PC-9 (cell line): ENCODE measurements at places on chromosomes 13 and 19.
A peak's percentile ranks its signal among the peaks of the same experiment; 100 is the strongest.

DNA sequence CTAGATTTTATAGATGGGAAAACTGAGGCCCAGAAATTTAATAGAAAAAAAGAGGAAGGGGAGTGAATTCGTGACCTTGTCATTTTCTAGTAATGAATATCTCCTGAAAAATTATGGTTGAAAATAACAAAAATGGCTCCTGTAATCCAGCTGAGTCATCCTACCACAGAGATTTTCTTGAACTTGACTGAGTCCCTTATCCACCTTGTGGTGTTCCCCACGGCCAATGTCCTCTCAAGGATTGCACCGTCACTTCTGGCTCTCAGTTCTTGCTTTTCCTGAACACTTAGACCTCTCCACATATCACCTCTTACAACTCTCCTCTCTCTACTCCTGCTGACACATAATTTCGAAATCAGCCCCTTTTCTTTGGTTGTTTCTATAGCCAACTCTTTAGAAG is 1.2 kb upstream of the KATNAL1 start:
- DNase-seq, result peak; percentile 4

GRCh38 chr19:44758596-44758995 is 10.1 kb downstream of the BCL3 start:
- DNase-seq, result no peak

GRCh38 chr19:42284066-42284501 is 15.0 kb downstream of the CIC start:
- DNase-seq, result peak; percentile 84

DNA sequence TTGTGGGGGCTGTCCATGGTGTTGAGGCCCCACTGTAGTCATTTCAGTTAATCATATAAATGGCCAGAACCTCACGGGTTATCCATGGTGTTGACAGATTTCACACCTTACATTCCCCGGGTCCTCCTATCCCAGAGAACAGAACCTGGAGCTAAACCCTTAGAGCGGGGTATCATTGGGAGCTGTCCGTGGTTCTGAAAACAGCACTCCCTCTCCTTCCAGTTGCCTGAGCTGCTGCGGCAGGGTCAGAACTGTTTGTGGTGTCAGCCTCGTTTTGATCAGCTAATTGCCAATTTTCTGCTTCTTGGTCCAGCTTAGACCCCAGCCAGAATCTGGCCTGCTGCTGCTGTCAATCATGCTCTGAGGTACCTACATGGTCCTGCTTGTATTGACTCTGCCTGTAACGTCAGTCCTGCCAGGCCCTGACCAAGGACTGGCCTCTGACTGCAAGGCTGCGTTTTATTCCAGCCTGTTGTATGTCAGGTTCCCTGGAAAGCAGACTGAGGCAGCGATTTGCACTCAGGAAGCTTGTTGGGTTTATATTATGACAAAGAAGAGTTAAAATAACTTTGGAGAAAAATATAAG is 55.8 kb upstream of the KCTD15 start:
- peak; percentile 24 for DNase-seq

DNA sequence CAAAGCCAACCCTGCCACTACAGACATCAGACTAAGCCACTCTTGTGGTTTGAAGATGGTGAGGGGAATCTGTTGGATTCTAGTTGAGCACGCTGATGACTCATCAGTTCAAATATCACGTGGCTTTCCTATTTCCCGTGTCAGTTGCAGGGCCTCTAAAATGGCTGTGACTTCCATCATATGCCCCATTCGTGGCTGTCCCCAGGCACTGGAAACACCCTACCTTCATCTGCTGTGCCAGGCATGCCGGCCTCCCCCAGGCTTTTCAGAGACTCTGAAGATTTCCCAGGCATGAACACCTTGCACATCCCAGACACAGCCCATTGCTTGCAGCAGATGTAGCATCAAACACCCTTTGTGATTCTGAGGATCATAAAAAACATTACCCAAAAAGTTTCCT is 659.9 kb downstream of the UQCRFS1 start:
- DNase-seq, result no peak

DNA sequence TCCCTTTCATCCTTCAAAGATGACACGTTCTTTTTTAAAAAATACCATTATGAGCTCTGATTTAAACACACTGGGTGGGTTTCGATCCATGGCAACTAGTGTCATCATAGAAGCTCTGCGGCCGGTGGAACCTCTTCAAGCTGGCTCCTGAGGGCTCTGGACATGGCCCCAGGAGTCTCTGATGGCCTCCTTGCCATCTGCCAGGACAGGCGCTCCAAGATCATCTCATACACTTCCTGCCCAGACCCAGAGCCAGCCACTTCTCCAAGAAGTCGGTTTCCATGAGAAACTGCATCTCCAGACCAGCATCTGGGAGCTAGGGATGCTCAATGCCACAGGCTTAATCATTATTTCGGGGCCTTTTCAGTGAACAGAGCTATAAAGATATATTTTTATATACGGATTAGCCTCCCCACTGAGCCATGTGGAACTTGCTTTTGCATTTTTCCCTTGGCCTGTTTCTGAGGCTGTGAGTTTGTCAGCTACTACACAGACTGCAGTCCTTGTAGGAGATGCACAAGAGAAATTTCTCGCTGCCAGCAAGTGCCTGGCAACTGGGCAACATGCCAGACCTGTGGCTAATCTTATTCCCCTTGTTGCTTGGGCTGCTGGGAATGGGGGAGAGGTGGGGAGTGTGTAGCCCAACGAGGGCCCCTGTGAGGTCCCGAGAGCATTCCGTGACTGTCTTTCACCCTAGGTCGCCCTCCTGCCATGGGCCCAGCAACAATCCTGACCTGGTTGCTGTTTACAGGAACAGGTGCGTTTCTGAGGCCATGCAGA is 15.9 kb downstream of the SUGP1 start:
- no peak for DNase-seq

DNA sequence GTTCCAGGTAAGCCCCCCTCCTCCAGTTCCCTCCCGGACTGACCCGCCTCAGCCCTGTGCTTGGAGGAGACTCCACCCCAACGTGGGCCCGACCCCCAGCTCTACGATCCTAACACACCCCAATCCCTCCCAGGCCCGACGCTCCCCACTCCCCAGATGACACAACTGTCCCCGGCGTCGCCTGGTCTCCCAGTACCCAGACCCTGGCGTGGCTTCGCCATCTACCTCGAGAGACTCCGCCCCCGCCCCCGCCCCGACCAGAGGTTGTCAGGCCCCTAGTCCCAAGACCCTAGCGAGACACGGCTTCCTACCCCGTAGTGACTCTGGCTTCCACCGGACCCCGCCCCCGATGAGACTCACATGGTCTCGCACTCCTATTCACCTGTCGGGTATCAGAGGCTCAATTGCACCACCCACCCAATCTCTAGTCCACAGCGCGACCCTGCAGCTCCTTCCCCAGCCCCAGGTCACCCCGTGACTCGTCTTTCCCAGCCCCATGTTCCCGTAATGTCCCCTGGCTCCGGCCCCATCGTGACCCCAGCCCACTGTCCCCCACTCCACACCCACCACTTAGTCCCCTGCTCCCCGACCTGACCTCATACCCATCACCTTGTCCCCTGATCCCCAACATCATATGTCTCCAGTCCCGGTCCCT is 2.9 kb downstream of the CD37 start:
- DNase-seq, result no peak

DNA sequence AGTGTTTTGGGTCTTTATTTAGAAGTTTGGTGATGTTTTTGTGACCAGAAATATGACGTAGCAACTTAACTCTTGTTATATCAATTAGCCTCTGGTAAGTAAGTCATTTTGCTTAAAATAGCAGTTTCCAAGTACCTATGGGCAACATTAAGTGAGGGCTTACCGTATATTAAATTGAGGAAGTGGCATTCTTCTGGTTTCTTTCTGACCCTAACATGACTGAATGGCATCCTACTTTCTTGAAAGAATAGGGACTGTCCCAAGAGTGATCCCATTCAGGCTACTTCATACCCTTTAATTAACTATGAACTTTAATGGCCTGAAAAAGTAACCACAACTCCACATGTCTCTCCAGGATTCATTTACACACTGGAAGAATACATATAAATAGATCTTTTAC is 106.6 kb downstream of the MZT1 start:
- DNase-seq, result no peak

DNA sequence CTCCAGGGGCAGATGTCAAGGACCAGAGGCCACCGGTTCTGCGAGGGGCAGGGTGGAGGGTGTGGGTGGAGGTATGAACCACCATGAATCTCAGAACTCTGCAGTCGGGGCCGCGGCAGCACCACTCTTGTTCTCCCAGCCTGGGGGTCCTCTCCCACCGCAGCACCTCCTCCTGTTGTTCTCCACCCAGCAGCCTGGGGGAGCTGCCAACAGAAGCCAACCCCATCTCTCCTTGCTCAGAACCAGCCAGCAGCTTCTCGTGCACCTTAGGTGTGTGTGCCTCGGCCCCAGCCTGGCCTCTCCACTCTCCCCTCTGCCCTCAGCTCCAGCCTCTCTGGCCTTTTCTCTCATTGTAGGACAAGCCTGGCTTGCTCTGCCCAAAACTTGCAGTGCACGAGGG is 31.9 kb upstream of the CCNE1 start:
- DNase-seq, result no peak

GRCh38 chr19:21934131-21934530 is 76.6 kb downstream of the ZNF208 start:
- DNase-seq, result no peak

DNA sequence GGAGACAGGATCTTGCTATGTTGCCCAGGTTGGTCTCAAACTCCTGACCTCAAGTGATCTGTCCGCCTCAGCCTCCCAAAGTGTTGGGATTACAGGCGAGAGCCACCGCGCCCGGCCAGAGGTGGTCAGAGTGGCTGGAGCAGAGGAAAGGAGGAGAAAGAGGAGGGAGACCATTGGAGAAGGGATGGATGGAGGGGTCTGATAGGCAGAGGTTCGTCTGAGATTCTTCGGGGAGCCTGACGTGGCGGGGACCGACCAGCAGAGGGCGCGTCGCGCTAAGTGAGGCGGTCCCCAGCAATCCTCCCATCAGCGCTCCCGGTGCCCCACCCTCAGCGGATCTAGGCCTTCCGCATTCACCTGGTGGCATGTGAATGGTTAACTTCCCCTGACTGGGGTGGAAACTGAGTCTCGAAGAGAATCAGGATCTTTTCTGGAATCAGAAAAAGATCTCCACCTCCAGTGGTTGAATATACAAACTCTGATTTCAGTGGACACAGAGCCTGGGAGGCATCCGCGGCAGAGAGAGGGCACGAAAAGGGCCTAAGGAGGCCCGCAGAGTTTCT is 8.8 kb downstream of the GTPBP3 start:
- peak; percentile 79 for DNase-seq

DNA sequence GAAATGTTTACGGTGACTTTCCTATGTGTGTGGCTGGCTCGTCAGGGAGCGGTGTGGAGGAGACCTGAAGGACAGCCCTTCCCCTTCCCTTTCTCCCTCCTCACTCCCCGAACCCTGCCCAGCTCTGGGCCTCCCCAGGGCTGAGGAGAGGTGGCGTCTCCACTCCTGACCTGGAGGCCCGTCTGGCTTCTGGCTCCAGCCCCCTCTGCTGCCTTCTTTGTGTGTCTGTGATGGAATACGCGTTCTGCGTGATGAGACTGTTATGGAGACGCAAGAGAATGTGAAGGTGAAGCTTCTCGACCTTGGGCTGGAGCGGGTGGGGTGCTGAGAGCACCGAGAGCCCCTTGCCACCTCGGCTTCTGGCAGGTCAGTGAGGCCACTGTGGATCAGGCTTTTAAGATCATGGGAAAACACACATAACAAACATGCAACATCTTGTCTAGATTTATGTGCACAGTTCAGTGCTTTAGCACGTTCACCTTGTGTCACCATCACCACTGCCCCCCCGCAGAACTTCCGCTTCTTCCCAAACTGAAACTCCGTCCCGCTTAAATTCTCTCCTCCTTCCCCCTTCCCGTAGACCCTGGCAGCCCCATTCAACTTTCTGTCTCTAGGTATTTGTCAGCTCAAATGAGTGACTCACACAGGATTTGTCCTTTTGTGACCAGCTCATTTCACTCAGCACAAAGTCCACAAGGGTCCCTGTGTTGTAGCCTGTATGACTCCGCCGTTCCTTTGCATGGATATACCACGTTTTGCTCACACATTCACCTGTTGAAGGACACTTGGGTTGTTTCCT is 24.7 kb downstream of the ATP11A start:
- DNase-seq, result no peak

DNA sequence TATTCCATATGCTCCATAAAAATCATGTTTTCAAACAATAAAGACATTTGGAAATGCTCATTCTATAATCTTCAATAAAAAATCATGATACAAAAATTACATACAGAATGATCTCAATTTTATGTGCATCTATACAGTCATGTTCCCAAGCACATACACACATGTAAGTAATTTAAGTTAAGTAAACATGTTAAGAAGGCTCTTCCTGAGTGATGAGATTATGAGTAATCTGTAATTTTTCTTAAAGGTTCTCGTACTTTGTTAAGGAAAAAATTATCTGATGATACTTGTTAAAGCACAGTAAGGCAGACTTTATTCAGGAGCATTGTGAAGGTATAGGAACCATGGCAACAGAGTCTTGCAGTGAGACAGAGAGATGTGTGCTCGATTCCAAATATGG is 30.0 kb upstream of the DLEU7 start:
- DNase-seq, result no peak

GRCh38 chr13:90680826-90681225 is 666.7 kb upstream of the MIR17HG start:
- DNase-seq, result no peak

DNA sequence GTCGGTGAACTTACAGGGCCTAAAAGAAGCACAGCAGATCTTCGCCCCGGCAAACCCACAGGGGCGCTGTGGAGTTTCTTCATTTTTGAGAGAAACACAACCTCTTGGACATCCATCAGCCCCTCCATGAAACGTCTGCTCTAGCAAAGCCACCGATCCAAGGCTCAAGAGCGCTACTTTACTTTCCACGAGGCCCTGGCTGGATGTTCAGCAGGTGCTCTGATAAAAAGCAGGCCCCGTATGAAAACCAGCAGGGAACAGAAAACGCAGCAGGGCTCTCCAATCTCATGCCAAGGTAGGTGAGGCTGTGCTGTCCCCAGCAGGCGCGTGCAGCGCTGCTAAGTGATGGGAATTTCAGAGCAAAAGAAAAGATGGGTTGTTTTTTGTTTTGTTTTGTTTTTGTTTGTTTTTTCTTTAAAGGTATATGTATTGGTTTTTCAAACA is 86.7 kb downstream of the IRS2 start:
- DNase-seq, result no peak

DNA sequence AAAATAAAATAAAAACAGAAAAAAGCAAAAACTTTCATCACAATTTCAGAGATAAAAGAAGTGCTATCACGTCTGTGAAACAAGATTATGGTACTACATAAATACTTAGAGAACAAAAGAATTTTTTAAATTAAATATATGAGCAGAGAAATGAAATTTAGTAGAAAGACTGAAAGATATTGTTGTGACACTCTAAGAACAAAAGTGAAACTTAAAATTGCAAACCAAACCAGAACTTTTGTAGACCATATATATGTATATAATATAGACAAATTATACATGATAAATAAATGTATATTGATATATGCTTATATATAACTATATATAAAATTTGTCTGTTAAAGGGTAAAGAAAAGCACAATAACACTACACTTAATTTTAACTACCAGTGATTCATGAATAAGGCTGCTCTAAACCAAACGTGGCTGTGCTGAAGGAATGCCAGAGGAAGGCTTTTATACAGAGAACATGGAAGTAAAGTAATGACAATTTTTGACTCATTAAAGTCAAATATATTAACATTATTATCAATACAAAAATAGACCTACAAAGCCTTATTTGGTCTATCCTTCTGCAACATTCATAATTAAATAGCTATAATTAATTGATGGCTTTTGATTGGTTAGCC is 1516.7 kb upstream of the PCDH20 start:
- DNase-seq, result no peak

- DNase-seq, result peak; percentile 67
Measured at GRCh38 chr19:40090241-40091204, at the start of gene ZNF780A. Gene ZNF780A, minus strand, starts transcription at chr19:40090943. Its CDS starts 6,190 bp downstream, at chr19:40084753.
